ENCODE measurements at places on chromosomes 11 and 22. TPM values are rescaled to one million over a fixed set of nuclear protein-coding genes. Genes with fewer than 3 reads are reported as not detected.

DNA sequence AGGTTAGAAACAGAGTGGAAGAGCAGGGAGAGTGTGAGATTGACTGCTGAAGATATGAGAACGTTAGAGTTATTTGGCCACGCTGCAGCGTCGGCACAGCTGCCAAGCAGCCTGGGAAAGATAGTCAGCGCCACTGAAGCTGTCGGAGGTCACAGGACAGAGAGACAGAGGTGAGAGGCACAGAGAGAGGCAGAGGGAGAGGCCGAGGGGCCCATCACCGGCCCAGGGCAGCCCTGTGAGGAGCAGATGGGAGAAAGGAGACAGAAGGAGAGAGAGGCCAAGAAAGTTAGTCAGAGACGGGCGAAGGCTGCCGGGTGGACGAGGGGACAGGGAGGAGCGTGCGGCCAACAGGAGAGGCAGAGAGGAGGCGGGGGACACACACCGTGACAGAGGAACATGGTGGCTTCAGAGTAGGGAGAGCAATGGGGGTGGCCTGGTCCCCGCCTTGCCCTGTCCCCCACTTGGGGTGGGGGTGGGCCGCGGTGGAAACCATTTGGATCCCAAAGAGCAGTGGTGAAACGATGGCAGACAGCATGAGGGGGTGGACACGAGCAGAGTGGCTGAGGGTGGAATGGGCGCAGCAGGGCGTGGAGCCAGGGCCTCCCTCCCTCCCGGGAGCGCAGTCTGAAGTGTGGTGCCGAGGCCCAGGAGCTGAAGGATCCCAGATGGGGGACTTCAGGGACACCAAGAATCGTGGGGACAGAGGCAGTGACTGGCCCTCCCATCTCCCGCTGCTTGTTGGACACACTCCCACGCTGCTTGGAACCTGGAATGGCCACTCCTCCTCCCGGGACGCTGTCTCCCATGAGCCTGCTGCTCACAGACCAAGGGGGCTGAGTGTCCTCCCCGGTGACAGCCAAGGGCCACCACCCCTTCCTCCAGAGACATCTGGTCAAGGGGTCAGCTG is 26.6 kb downstream of the LRRC10B start:
- no peak overlapping the region for H3K27ac ChIP-seq
- DNase-seq, result no peak
- H3K27me3 ChIP-seq, result no peaks in the 10 kb centered on the region

DNA sequence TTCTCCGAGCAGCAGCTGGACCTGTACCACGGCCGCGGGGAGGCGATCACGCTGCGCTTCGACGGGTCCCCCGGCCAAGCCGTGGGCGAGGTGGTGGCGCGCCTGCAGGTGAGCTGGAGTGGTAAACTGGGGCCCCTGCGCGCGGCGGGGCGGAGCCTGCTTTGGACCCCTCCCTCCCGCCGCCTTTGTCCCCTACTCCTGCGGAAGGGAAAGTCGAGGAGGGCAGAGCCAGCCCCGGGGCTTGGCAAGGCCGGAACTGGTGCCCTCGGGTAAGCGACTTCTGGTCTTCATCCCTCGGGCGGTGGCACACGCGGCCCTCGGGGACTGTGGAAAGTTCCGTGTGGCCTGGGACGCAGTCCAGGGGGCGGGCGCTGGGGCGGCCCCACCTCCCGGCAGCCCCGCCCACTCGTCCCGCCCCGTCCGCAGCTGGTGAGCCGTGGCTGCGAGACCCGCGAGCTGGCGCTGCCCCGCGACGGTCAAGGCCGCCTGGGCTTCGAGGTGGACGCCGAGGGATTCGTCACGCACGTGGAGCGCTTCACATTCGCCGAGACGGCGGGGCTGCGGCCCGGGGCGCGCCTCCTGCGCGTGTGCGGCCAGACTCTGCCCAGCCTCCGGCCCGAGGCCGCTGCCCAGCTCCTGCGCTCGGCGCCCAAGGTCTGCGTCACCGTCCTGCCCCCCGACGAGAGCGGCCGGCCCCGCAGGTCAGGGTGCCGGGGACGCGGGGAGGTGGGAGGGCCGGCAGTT is 9.2 kb downstream of the SIPA1 start:
- peak overlapping the region; percentile 47 for H3K27ac ChIP-seq
- no peaks in the 10 kb centered on the region for H3K27me3 ChIP-seq
- no peaks in the 10 kb centered on the region for H3K36me3 ChIP-seq
- H3K4me1 ChIP-seq, result peaks cover 12% of the 10 kb centered on the region

DNA sequence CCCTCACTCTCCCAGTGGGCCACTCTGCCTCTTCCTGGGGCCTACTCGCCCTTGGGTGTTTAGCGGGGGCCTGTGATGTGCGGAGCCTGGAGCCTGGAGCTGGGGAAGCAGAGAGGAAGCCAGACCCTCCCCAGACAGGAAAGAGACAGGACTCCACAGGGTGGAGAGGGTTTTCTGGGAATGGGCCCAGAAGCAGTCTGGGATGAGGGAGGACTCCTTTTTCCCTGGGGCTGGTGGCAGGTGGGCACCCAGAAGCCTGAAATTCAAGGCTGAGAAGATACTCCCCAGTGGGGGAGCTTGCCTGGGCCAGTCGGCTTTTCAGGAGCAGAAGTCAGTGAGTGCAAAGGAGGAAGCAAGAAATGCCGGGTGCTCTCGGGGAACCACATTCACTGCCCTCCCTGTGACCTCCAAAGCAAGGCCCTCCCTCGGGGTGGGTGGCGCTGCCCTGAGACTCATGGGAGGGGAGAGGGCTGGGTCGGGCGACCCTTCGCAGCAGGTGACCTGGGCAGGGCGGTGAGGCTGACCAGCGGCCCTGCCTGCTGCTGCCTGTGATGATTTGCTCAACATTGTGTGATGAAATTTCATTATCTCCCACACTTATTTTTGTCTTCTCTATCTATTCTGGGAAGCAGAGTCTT is 1377.4 kb downstream of the BRD1 start:
- H3K36me3 ChIP-seq, result no peaks in the 10 kb centered on the region
- no peak overlapping the region for H3K27ac ChIP-seq
- H3K4me1 ChIP-seq, result no peaks in the 10 kb centered on the region
- no peak overlapping the region for H3K4me3 ChIP-seq
- H3K27me3 ChIP-seq, result no peaks in the 10 kb centered on the region

- H3K27me3 ChIP-seq, result no peaks in the 10 kb centered on the region
- no peaks in the 10 kb centered on the region for H3K36me3 ChIP-seq
- no peaks in the 10 kb centered on the region for H3K4me1 ChIP-seq
- H3K4me3 ChIP-seq, result no peak overlapping the region
- DNase-seq, result no peak
Measured at GRCh38 chr11:37914859-37915258, 1316.8 kb upstream of the RAG2 start.

GRCh38 chr11:47477753-47478152 is 28.8 kb upstream of the RAPSN start:
- H3K36me3 ChIP-seq, result peaks cover 96% of the 10 kb centered on the region
- DNase-seq, result no peak
- no peak overlapping the region for H3K4me3 ChIP-seq
- no peaks in the 10 kb centered on the region for H3K27me3 ChIP-seq

GRCh38 chr11:7436657-7437056 is 48.6 kb upstream of the OLFML1 start:
- no peaks in the 10 kb centered on the region for H3K36me3 ChIP-seq
- no peak overlapping the region for H3K4me3 ChIP-seq
- H3K4me1 ChIP-seq, result no peaks in the 10 kb centered on the region
- no peaks in the 10 kb centered on the region for H3K27me3 ChIP-seq
- no peak for DNase-seq
- no peak overlapping the region for H3K27ac ChIP-seq

DNA sequence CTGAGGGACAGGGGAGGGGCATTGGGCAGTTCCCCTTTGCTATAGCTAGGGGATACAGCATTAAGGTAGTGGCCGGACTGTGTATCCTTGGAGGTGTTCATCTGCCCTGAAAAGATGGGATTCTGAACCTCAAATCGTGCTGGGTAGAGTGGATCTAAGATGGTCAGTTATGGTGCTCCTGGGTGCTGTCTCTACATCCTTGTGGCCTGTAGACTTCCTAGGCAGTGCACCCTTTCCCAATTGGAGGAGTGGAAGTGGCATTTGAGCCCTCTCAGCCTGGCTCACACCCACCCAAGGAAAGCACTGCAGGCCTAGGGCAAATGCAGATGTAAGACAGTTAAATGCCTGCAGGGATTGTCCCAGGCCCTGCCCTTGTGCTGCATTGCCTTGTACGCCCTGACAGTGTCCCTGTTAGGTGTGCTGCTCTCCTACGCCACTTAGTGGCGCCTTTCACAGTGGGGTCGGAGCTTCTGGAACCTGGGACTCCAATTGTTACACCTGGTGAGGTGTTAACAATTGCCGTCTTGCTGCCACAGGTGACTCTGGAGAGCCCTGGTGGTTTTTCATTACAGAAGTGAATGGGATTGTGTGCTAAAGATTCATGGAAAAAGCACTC is 35.0 kb downstream of the PPFIBP2 start:
- H3K27me3 ChIP-seq, result no peaks in the 10 kb centered on the region
- H3K36me3 ChIP-seq, result no peaks in the 10 kb centered on the region
- peaks cover 9% of the 10 kb centered on the region for H3K4me1 ChIP-seq
- H3K27ac ChIP-seq, result no peak overlapping the region

DNA sequence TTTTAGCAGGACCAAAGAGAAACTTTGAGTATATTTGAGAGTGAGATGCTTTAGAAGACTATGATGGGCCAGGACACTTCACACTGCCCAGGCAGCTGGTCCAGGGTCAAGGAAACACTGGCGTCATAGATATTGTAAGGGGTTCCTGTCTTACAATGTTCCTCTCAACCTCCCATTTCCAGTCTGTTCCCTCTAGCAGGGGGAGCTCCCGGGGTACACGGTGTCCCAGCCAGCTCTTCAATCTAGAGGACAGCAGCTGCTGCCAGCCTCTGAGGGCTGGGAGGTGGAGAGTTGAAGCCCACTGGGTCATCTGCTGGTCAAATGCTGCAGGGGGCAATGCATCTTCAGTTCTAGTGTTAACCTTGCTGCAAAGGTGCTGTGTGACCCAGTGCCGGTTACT is 40.7 kb upstream of the TIMP3 start:
- no peaks in the 10 kb centered on the region for H3K36me3 ChIP-seq
- H3K27me3 ChIP-seq, result no peaks in the 10 kb centered on the region
- H3K4me1 ChIP-seq, result no peaks in the 10 kb centered on the region

- H3K36me3 ChIP-seq, result no peaks in the 10 kb centered on the region
- H3K27me3 ChIP-seq, result peaks cover 4% of the 10 kb centered on the region
- no peak overlapping the region for H3K4me3 ChIP-seq
- no peaks in the 10 kb centered on the region for H3K4me1 ChIP-seq
- H3K27ac ChIP-seq, result no peak overlapping the region
Measured at GRCh38 chr11:5102246-5102645, 32.9 kb downstream of the OR52E1 start.

GRCh38 chr22:19700790-19701419 is 13.4 kb upstream of the SEPTIN5 start:
- no peaks in the 10 kb centered on the region for H3K36me3 ChIP-seq
- H3K27ac ChIP-seq, result no peak overlapping the region
- DNase-seq, result no peak
- H3K4me3 ChIP-seq, result no peak overlapping the region
- no peaks in the 10 kb centered on the region for H3K4me1 ChIP-seq

DNA sequence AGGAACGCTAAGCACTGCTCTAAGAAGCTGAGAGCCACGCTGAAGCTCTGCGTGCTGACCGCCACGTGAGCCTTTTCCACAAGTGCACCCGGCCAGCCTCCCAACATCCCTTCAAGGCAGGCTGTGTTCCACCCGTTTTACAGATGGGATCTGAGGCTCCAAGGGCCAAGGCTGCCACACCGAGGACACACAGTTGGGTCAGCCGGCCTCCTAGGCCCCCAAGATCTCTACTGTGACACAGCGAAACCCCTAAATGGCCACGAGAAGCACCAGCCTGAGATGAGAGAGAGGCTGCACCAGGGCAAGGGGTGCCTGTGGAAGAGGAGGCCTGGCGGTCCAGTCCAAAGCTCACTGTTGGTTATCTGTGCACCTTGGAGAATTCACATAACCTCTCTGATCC is 11.8 kb upstream of the CD5 start:
- H3K4me1 ChIP-seq, result no peaks in the 10 kb centered on the region
- H3K36me3 ChIP-seq, result no peaks in the 10 kb centered on the region
- no peak for DNase-seq
- H3K4me3 ChIP-seq, result no peak overlapping the region

GRCh38 chr11:7657306-7658025 is 15.8 kb downstream of the CYB5R2 start:
- peaks cover 28% of the 10 kb centered on the region for H3K36me3 ChIP-seq
- no peaks in the 10 kb centered on the region for H3K4me1 ChIP-seq
- peak; percentile 31 for DNase-seq
- no peak overlapping the region for H3K27ac ChIP-seq

DNA sequence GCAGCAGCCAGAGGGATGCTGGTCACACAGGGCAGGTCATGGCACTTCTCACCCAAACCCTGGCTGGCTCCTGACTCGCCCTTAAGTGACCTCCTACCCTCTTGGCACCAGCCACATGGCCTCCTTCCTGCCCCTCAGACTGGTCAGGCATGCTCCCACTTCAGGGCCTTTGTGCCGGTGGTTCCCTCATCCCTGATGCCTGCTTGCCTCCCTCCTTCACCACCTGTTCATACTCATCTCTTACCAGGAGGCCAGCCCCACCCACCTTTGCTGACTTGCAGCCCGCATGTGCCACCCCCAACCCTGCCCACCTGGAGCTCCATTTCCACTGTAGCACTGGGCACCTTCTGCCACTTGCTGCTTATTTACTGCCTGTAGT is 20.1 kb downstream of the GNAZ start:
- H3K36me3 ChIP-seq, result no peaks in the 10 kb centered on the region
- H3K4me1 ChIP-seq, result no peaks in the 10 kb centered on the region
- no peaks in the 10 kb centered on the region for H3K27me3 ChIP-seq
- DNase-seq, result no peak
- H3K4me3 ChIP-seq, result no peak overlapping the region

DNA sequence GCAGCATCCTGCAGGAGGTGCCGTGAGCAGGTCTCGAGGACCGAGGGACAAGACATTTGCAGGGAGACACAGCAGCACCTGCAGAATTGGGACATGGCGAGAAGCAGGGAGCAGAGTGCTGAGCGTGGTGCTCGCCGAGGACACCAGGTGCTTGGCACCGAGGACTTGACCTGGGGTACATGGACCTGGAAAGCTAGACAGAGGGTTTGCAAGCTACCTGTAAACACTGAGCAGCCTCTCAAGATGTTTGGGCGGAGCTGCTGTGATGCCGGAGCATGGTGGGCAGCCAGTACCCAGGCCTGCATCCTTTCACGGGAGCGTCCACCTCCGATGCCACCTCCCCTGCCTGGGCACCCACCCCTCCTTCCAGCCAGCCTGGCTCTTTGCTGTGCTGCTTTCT is 773.2 kb downstream of the TBC1D22A start:
- H3K4me1 ChIP-seq, result no peaks in the 10 kb centered on the region
- H3K4me3 ChIP-seq, result no peak overlapping the region
- no peaks in the 10 kb centered on the region for H3K36me3 ChIP-seq
- no peak overlapping the region for H3K27ac ChIP-seq
- H3K27me3 ChIP-seq, result no peaks in the 10 kb centered on the region

- no peak overlapping the region for H3K4me3 ChIP-seq
- H3K27ac ChIP-seq, result no peak overlapping the region
Measured at GRCh38 chr22:27679693-27680488, 121.7 kb downstream of the MN1 start.

The OMP gene
- total RNA-seq, result not detected

The MGAT3 gene
- 0.12 TPM for total RNA-seq

The CASP1 gene
- 5.9 TPM for total RNA-seq

The OR2AT4 gene
- not detected for total RNA-seq

The APOA5 gene
- total RNA-seq, result 839 TPM
